ENCODE measurements at places on chromosomes 11 and 22.

DNA sequence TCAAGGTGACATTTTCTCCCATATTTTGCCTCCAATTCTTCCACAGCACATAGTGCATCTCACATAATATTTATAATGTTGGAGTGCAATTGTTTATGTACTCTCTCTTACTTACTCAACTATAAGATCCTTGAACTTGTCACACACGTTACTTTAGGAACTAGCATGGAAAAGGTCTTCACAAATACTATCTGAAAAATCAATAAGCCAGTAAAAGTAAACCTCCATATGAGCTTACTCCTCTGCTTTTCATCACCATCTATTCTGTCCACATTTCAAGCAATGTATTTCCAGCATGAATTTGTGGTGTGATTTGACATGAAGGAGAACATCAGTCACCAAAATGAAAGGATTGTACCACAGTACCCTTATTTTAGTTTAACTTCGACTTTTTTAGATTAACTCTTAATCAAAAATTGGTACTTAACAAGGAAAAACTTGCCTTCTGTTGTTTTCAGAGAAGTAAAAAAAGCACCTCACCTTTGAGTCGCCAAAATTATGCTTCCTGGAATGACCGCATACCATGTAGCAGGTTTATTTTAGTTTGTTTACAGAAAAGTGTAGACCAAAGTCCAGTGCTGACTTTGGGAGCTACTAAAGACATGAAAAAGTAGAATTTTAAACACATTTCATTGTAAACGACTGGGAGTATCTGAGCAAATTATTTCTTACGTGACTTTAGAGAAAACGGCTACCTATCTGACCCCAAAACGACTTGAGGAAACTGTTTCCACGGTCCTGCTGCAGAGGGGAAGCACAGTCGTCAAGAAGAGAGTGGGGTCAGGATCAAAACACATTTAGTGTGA, at the start of gene SLC22A9:
Gene SLC22A9 (plus strand): TSS at position 621 of the 806 bp plus-strand sequence. CDS start 272 bp downstream, outside the sequence.
- no peak for DNase-seq

- DNase-seq: no peak
These were observed 164.4 kb downstream of the BRD1 start for GRCh38 chr22:49663311-49663711.

DNA sequence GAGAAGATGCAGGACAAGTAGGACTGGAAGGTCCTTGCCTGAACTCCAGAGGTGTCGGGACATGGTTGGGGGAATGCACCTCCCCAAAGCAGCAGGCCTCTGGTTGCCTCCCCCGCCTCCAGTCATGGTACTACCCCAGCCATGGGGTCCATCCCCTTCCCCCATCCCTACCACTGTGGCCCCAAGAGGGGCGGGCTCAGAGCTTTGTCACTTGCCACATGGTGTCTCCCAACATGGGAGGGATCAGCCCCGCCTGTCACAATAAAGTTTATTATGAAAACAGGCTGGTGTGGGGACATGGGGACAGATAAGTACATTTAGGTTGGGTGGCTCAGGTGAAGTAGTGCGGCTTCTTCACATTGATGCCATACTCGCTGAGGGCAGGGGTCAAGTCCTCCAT, 1.4 kb downstream of the TAF10 start:
- DNase-seq: no peak

DNA sequence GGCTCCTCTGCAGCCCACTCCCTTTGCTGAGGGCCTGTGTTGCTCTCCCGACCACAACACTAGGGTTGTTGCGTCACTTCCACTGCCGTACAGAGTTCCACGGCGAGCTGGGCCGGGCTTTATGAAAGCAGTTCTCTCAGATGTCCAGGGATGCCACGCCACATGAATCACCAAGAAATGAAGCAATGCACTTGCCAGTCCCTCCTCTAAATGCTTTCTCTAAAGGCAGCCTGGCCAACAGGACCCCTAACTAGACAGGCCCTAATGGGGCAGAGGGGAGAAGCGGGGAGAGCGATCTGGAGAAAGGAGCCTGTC, 188.7 kb downstream of the CTTN start:
- DNase-seq: no peak

DNA sequence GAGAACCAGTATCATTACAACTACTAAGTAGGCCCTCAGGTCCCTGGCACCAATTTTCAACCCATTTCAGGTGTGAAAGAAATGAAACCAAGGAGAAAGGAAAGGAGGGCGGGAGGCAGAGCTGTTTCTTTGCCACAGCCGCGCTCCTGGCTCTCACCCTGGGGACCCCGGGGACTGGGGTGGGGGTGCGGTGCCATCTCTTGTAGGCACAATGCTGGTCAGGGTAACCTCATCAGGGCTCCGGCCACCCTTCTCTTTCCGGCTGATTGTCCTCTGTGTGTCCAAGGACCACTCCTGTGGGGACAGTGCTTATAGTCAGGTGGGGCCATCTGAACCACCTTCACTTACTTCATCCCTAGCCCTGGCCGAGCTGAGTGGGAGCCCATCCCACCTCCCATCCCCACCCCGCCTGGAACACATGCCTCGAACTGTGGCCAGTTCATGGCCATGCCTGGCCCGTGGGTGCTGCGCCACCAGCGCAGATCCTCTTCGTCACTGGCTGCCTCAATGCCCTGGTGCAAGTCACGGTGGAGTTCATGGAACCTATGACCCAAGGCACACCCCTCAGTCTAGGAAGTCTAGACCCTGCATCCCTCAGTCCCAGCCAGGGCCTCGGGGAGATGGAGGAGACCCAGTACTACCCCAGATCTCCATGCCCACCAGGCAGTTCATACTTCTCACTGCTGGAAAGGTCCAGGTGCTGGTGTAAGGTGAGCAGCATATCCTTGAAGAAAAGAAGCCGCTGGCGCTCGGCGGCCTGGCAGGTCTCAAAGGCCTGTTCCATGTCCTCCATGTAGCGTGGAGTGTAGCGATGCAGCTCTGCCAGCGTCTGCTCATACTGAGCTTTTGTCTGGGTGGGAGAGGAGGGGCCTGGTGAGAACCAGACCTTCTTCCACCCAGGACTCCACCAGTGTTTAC, 2.3 kb upstream of the ARFGAP2 start:
- DNase-seq: no peak

DNA sequence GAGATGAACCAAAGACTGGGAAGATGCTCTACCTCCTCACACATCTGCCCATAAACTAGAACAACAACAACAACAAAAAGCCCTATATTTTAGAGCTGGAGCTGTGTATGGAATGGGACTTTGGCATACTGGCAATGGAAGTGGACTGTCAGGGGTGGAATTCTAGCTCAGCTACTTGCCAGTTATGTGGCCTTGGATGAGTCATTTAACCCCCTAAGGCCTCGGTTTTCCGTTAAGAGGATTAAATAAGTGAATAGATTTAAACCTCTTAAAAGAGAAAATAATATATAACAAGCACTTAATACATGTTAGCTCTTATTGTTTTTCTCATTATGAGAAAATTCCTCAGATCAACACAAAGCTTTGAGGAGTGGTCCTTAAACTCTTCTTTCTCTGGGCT, 195.0 kb downstream of the KIF18A start:
- no peak for DNase-seq

- DNase-seq: no peak
These were observed 80.3 kb downstream of the TNRC6B start for GRCh38 chr22:40258017-40258416.

- no peak for DNase-seq
These were observed 53.2 kb downstream of the MYO7A start for GRCh38 chr11:77181226-77181625.

DNA sequence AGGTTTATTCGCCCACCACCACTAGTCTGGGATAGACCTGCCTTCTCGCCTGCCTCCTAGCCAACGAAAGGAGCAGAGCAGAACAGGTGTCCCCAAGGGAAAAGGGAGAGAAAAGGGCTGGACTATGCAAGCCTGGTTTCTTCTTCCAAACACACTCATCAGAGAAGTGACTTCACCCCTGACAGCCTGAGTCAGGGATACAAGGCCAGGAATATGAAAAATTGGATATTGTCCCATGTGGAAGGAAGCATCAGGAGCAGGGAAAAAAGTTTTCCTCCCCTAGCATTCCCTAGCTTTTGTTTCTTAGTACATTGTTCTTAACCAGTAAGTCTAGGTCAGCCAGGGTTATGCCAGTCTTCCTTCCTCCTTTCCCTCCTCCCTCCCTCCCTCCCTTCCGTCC, 56.9 kb upstream of the TNRC6B start:
- no peak for DNase-seq

- DNase-seq: no peak
These were observed 140.2 kb downstream of the SPATA19 start for GRCh38 chr11:133705074-133705648.

- no peak for DNase-seq
These were observed at the start of gene TRPC6 for GRCh38 chr11:101583251-101584128. TRPC6 (minus strand) TSS chr11:101584007; CDS start chr11:101583503, 504 bp downstream.

Measured in CMK (cell line).